ENCODE measurements at places on chromosomes 7 and 10. TPM values are rescaled to one million over a fixed set of nuclear protein-coding genes. Genes with fewer than 3 reads are reported as not detected.

- H3K4me3 ChIP-seq, result no peak overlapping the region
- DNase-seq, result no peak
- no peaks in the 10 kb centered on the region for H3K4me1 ChIP-seq
Observed at GRCh38 chr10:97778452-97779302, 6.9 kb upstream of the SFRP5 start.

DNA sequence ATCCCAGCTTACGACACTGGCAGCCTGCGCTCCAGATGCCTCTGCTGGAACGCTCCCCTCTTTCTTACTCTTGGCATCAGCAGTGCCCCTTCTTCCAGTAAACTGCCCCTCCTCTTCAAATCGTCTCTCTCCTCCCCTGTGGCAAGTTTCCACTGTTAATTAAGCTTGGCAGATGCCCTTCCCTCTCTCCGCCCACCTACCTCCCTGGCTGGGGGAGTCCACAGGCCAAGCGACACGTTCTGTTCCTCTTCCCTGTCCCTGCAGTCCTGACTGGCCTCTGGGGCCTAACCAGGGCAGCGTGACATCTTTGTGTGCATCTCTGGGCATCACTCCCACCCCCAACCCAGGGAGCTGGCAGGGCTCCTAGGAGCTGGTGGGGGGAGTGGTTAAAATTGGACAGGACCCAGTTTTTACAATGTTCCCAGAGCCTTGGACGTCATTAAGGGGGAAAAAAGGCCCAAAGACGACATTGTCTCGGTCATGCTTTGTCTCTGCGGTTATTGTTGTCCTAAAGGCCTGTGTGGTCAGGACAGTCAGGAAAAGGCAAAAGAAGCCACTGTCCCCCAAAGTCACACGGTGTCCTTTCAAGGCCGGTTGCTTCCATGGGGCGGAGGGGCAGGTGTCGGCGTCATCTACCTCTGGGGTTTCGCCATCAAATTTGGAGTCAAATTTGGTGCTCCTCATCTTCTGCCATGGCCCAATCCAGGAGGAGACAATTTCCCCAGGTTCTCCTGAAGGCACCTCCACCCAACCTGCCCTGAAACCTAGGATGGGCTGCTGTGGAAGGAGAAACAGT is 54.2 kb downstream of the DLG5 start:
- H3K4me3 ChIP-seq, result no peak overlapping the region

GRCh38 chr10:48249763-48250351 is 24.6 kb downstream of the FRMPD2 start:
- no peaks in the 10 kb centered on the region for H3K36me3 ChIP-seq
- no peak overlapping the region for H3K27ac ChIP-seq
- no peak overlapping the region for H3K4me3 ChIP-seq
- H3K4me1 ChIP-seq, result no peaks in the 10 kb centered on the region
- H3K27me3 ChIP-seq, result no peaks in the 10 kb centered on the region

GRCh38 chr7:139630643-139631519 is 107.4 kb downstream of the CLEC2L start:
- no peaks in the 10 kb centered on the region for H3K27me3 ChIP-seq
- H3K27ac ChIP-seq, result no peak overlapping the region
- no peaks in the 10 kb centered on the region for H3K4me1 ChIP-seq
- H3K4me3 ChIP-seq, result no peak overlapping the region

Gene PLEKHA8
- total RNA-seq, result 12.3 TPM

GRCh38 chr7:121280656-121281055 is 48.1 kb upstream of the WNT16 start:
- DNase-seq, result no peak
- H3K36me3 ChIP-seq, result no peaks in the 10 kb centered on the region
- no peak overlapping the region for H3K4me3 ChIP-seq
- no peaks in the 10 kb centered on the region for H3K4me1 ChIP-seq
- no peaks in the 10 kb centered on the region for H3K27me3 ChIP-seq

DNA sequence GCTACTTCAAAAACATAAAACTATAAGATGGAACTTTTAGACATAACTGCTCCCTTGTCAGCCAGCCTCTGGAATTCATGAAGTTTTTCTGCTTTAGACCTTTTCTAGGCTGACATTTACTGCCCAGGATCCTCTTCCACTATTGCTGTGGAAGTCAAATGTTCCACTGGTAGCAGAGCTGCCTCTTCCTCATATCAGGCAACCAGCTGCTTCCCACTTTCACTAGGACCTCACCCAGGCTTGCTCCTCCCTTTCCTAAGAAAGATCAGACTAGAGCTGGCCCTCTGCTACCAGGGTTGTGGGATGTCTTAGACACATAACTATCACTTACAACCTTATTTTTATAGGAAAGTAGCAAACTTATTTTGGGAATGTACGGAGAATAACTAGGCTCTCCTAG is 121.5 kb downstream of the CTTNBP2 start:
- no peak overlapping the region for H3K4me3 ChIP-seq
- no peak overlapping the region for H3K27ac ChIP-seq
- H3K4me1 ChIP-seq, result no peaks in the 10 kb centered on the region
- no peak for DNase-seq

DNA sequence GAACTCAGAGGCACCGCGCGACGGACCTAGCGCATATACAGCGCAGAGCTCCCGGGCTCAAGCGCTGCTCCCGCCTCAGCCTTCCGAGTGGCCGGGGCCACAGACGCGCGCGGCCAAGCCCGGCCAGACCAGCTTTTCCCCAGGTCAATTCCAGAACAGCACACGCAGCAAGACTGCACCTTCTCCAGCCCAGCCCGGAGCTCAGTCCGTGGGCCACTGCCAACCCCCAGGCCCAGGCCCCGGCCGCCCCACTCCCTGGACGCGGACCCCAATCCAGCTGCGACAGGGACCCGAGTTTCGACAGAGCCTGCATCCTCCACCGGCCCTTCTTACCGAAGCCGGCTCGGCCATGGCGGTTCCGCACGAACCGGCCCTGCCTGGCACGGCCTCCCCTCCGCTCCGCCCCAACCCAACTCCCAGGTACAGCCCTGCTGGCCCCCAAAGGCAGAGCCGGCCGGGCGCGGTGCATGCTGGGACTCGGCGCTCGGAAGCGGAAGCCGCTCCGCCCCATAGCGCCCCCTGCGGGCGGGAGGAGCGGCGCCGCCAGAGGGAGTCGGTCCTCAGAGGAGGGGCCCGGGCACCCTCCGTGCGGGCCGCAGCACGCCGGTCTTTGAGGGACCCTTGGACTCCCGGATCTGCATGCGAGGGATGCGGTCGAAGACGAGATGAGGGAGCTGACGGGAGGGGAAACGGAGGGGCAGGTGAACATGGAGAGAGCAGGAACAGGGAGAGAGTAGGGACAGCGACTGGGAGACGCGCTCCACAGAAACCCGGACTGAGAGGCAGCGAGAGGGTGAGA is at the start of gene ZNF425:
ZNF425 (minus strand) TSS at position 462 of the 799 bp plus-strand sequence; CDS start at position 351, 111 bp downstream.
- H3K27me3 ChIP-seq, result no peaks in the 10 kb centered on the region
- H3K36me3 ChIP-seq, result peaks cover 12% of the 10 kb centered on the region
- no peak for DNase-seq
- peaks cover 19% of the 10 kb centered on the region for H3K4me1 ChIP-seq
- H3K4me3 ChIP-seq, result peak within 1 kb of the TSS; percentile 77
- H3K27ac ChIP-seq, result peak within 1 kb of the TSS; percentile 96

Gene CYP3A7
- not detected for total RNA-seq

- no peak for DNase-seq
- H3K27me3 ChIP-seq, result no peaks in the 10 kb centered on the region
- no peaks in the 10 kb centered on the region for H3K36me3 ChIP-seq
- no peak overlapping the region for H3K27ac ChIP-seq
- peaks cover 18% of the 10 kb centered on the region for H3K4me1 ChIP-seq
Observed at GRCh38 chr10:126734967-126735366, 64.5 kb upstream of the C10orf90 start.

Gene PIK3AP1
- 5.9 TPM for total RNA-seq

DNA sequence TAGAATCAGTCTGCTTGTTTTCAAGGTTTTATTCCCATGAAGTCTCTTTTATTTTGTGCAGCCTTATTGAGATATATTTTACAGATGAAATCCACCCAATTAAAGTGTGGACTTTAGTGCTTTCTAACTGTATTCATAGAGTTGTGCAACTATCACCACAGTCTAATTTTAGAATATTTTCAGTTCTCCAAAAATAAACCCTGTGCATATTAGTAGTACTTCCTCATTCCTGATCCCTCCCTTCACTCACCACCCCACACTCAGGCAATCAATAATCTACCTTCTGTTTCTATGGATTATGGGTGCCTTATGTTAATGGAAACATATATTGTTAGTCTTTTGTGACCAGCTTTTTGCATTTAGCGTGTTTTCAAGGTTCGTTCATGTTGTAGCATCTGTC is 185.7 kb upstream of the TMEM72 start:
- H3K4me1 ChIP-seq, result peaks cover 8% of the 10 kb centered on the region
- no peak overlapping the region for H3K4me3 ChIP-seq
- DNase-seq, result no peak
- H3K27ac ChIP-seq, result no peak overlapping the region
- no peaks in the 10 kb centered on the region for H3K36me3 ChIP-seq

Gene NCF1
- total RNA-seq, result not detected

DNA sequence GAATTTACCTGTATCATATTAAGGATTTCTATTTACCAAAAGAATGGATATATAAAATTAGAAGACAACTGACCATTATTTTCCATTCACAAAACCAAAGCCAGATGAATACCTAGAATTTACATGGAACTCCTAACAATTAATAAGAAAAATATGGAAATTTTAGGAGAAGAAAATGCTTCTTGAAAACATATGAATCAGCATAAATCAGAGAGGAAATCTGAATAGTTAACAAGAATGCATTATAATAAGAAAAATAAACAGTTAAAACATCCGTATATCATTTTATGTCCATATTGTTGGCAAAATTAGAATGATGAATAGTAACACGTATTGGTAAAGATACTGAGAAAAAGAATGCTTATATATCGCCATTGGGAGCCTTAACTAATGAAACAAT is 505.5 kb downstream of the NEBL start:
- no peak overlapping the region for H3K27ac ChIP-seq
- H3K36me3 ChIP-seq, result no peaks in the 10 kb centered on the region
- H3K4me1 ChIP-seq, result no peaks in the 10 kb centered on the region

Gene C1GALT1
- total RNA-seq, result 29.0 TPM

- H3K27me3 ChIP-seq, result no peaks in the 10 kb centered on the region
- H3K4me1 ChIP-seq, result no peaks in the 10 kb centered on the region
- no peak for DNase-seq
- H3K36me3 ChIP-seq, result no peaks in the 10 kb centered on the region
- H3K27ac ChIP-seq, result peak overlapping the region; percentile 13
Observed at GRCh38 chr7:50310956-50311355, 6.4 kb downstream of the IKZF1 start.

Gene ZWINT
- 3.9 TPM for total RNA-seq

GRCh38 chr7:11754123-11754522 is 77.9 kb downstream of the THSD7A start:
- no peak overlapping the region for H3K4me3 ChIP-seq
- H3K27ac ChIP-seq, result no peak overlapping the region
- H3K27me3 ChIP-seq, result no peaks in the 10 kb centered on the region
- no peaks in the 10 kb centered on the region for H3K4me1 ChIP-seq
- no peaks in the 10 kb centered on the region for H3K36me3 ChIP-seq

GRCh38 chr7:72709909-72710308 is 118.1 kb downstream of the TYW1B start:
- no peak for DNase-seq
- H3K4me1 ChIP-seq, result no peaks in the 10 kb centered on the region
- H3K27ac ChIP-seq, result no peak overlapping the region
- no peaks in the 10 kb centered on the region for H3K36me3 ChIP-seq
- no peaks in the 10 kb centered on the region for H3K27me3 ChIP-seq

Gene DEPP1
- total RNA-seq, result 155 TPM

Gene PLAU
- total RNA-seq, result 18.2 TPM

- no peaks in the 10 kb centered on the region for H3K27me3 ChIP-seq
- peaks cover 5% of the 10 kb centered on the region for H3K4me1 ChIP-seq
- no peak for DNase-seq
- H3K4me3 ChIP-seq, result no peak overlapping the region
- no peaks in the 10 kb centered on the region for H3K36me3 ChIP-seq
Observed at GRCh38 chr10:63653747-63654146, 132.5 kb downstream of the REEP3 start.

Gene CFAP58
- total RNA-seq, result 0.49 TPM

DNA sequence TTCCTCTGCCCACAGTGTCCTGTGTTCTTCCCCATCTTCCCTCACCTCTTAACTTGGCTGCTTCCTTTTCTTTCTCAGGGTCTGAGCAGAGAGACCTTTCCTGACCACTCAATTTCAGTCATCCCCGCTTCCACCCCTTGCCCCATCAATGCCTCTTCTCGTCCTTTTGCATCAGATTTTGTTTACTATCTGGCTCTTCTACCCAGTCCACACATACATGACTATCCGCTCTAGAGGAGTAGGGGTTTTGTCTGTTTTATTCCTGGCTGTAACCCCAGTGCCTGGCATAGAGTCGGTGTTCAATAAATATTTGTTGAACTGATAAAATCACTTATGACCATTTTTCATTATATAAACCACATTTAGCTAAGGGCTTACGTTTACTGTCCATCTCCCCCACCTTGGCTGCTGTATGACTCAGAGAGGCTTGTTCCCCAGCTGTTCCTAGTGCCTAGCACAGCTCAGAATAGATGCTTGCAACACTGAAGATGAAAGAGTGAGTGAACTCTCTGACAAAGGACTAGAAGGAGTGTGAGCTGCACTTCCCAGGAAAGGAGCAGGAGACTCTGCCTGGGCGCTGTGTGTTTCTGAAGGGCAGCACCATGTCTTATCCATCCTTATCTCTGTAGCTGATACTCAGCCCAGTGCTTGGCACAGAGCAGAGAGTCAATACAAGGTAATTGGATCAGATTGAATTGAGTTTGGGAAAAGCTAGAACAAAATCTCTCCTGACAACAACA is 21.9 kb downstream of the ARID5B start:
- peak overlapping the region; percentile 54 for H3K27ac ChIP-seq
- DNase-seq, result no peak
- H3K4me3 ChIP-seq, result no peak overlapping the region
- no peaks in the 10 kb centered on the region for H3K27me3 ChIP-seq

DNA sequence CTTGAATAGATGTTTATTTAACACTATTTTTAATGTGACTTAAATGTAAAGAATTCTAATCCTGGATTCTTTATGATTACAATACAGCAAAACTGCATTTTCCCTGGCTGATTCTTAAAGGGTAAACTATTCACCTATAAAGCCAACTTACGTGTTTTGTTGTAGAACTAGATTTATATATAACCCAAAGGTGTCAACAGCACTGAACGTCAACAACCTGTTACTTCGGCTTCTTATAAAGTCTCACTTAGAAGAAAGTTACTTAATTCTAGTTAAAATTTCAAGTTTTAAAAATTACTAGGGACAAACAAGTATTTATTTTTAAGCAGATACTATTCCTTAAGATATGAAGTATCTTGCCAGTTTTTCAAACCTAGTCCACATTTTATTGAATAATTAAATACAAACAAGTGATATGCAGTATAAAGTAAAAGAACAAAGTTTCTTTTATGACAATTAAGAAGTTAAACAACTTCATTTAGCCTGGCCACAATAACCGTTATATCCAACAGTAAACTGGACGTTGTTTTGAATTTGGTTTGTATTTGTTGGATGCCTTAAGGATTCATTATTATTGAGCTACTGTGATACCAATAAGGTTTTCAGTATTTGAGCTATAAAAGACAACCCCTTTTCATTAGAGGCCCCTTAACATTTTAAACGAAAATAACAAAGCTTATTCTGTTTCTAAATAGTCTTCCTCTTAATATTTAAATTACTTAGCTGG is 83.1 kb downstream of the SNX10 start:
- H3K27ac ChIP-seq, result peak overlapping the region; percentile 1
- no peaks in the 10 kb centered on the region for H3K27me3 ChIP-seq
- no peak overlapping the region for H3K4me3 ChIP-seq
- no peak for DNase-seq
- no peaks in the 10 kb centered on the region for H3K36me3 ChIP-seq

Measured in vagina (tissue), 2 donors.